ENCODE measurements at places on chromosomes 16 and 17.

- DNase-seq, result no peak
Observed at GRCh38 chr17:61650749-61651148, 59.7 kb upstream of the NACA2 start.

DNA sequence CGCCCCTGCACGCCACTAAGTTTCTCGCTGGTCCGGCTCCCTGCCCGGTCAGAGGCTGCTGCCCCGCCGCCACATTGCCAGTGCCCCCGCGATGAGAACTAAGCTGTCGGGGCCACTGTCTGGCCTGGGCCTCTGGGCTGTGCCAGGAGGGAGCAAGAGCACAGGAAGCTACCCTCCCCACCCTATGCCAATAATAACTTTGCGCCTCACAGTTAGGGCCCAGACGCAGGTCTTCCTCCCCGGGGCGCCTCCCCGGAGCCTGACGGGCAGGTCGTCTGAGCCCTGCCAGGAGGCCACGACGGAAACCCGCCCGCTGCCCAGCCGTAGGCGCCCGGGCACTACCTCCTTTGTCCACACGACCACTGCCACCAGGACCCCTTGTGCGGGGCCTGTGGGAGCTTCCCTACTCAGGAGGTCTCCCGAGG is 1.5 kb downstream of the ZFPM1 start:
- DNase-seq, result no peak

- no peak for DNase-seq
Observed at GRCh38 chr17:2990396-2990795, 73.0 kb downstream of the OR1D5 start.

DNA sequence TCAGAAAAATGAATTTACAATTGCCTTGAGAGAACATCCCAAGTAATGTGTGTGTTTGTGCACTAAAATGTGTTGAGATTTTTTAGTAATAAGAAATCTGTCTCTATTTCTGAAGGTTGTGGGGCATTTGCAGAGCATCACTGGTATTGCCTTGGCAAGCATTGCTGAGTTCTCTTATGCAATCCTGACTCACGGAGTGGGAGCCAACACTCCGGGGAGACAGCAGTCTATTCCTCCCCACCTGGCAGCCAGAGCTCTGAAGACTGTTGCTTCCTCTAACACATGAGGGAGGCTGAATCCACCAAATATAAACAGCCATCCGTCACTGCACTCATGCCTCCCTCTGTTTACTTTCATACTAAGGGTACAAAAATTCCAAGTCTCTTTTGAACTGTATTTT is 10.6 kb downstream of the CNTD1 start:
- peak; percentile 14 for DNase-seq

GRCh38 chr16:20812510-20812909 is 6.2 kb downstream of the REXO5 start:
- DNase-seq, result no peak

GRCh38 chr17:6187836-6188235 is 117.7 kb downstream of the WSCD1 start:
- DNase-seq, result no peak

DNA sequence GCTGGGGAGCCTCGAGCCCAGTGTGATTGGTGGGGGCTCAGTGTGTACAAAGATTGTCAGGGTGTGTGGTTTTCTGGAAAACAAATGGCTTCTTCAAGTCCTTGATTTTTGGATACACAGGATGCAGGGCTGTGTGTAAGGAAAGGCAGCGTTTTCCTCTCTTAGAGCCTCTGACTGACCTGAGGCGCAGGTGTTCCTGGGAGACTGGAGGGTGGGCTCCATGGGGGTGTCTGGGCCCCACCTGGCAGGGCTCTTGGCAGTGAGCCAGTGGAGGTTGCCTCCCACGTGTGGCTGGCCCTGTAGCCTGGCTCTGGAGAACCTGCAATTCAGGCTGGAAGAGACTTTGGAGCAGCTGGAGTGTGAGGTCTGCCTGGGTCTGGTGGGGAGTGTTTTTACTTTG is 5.0 kb downstream of the FOXK2 start:
- DNase-seq, result no peak

GRCh38 chr16:84787263-84787622 is 32.5 kb upstream of the CRISPLD2 start:
- no peak for DNase-seq

GRCh38 chr16:711084-711483 is 3.8 kb upstream of the METRN start:
- no peak for DNase-seq

- DNase-seq, result no peak
Observed at GRCh38 chr16:88922826-88923410, 54.1 kb downstream of the CBFA2T3 start.

GRCh38 chr16:22898874-22899348 is 84.9 kb downstream of the HS3ST2 start:
- peak; percentile 5 for DNase-seq

GRCh38 chr16:86199871-86200695 is 301.1 kb downstream of the IRF8 start:
- no peak for DNase-seq

GRCh38 chr17:81401723-81402529 is 6.7 kb downstream of the BAHCC1 start:
- DNase-seq, result peak; percentile 60

GRCh38 chr17:78747488-78747887 is 34.6 kb downstream of the CYTH1 start:
- no peak for DNase-seq

GRCh38 chr17:12928736-12929135 is 89.1 kb downstream of the ELAC2 start:
- no peak for DNase-seq

- DNase-seq, result no peak
Observed at GRCh38 chr16:85524365-85524629, 88.8 kb upstream of the GSE1 start.

GRCh38 chr17:82534401-82534812 is 14.9 kb downstream of the FOXK2 start:
- DNase-seq, result no peak

- DNase-seq, result no peak
Observed at GRCh38 chr16:49013727-49014080, 267.9 kb downstream of the CBLN1 start.

DNA sequence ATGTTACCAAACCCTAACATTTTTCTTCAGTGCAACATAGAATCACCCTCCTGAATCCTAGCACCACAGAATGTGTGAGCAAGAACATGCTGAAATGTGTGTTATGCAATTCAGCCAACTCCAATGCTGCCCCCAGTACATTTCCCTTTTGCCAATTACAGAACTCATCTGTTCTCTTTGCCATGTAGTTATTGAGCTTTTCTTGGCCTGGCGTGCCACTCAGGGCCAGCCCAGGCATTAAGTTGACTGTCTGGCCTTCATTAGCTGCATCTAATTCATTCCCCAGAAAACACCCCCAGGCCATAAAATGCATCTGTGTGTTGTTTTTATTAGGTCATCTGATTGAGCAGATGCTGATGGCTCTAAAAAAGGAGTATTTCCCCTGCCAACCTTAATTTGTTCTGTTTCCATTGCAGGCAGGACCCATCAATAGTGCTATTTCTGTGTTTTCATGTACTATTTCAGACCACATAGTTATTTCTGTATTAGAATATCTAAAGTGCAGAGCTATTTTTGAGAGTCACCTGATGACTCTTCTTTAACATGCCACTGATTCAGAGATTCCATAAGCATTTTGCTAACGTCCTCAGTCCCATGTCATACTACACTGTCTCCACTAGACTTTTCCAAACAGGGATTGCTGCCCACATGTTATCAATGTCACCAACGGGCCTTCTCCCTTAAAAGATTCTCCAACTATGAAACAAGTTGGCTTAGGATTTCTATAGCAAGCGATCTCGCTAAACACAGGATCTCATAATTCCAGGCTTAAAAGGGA is 969.7 kb downstream of the CDH11 start:
- DNase-seq, result no peak

DNA sequence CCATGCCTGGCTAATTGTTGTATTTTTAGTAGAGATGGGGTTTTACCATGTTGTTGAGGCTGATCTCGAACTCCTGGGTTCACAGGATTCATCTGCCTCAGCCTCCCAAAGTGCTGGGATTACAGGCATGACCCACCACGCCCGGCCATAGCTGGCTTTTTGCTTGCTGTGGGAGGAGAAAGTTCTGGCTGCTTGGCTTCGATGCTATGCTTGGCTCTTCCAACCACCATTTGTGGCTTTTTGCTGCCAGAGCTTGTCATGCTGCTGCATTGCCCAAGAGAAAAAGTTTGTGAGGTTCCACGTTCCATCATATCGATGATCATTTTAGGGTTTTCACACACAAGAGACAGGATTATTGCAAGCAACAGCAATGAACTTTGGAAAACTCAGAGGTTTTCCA is 16.2 kb downstream of the BMERB1 start:
- DNase-seq, result no peak

DNA sequence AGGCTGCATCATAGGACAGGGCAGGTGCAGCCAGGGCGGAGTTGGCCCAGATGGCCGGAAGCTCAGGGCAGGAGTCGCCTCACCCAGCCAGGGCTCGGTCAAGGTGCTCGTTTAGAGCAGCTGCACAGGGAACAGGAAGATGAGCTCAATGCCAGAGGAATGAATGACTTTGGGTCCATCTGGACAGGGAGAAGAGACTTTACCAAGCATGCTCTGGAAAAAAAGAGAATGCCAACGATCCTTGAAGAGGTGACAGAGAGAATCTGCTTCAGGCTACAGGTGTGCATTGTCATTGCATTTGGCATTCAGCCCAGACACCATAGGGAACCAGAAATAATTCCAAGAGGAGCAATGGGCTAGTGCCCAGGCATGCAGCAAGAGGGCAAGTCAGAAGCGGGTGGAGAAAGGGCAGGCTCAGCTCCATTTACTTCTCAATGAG is 6.7 kb upstream of the MPP3 start:
- no peak for DNase-seq

GRCh38 chr16:20415541-20415940 is 6.2 kb downstream of the ACSM5 start:
- no peak for DNase-seq

GRCh38 chr17:32756696-32757095 is 120.2 kb downstream of the MYO1D start:
- no peak for DNase-seq

DNA sequence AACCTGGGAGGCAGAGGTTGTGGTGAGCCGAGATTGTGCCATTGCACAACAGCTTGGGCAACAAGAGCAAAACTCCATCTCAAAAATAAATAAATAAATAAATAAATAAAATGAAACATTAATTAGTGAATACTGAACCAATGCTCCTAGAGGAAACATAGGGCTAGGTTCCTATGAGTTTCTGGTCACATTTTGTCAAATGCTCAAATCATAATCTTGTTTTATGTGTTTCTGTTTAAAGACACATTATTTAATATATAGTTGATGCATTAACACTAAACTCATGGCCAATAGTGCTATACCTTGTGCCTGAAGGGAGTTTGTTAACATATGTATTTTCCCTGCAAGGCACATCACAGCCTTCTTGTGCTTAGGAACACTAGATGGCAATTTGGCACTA is 66.8 kb downstream of the HS3ST3A1 start:
- DNase-seq, result no peak

- no peak for DNase-seq
Observed at GRCh38 chr17:3482852-3483251, 7.1 kb downstream of the ASPA start.

DNA sequence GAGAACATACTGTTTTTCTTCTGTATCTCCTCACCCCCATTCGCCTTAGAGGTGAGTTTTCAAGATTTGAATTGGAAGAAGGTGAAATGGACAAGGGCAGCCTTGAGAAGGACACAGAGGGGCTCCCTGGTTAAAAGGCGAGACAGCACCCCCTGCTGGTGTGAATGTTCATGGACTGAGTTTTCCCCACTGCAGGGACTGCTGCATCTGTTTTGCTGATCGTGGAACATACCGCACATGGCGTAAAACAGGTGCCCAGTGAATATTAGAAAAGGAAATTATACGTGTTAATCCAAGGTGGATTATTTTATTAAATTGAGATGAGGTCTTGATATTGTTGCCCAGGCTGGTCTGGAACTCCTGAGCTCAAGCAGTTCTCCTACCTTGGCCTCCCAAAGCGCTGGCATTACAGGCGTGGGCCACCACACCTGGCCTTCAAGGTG is 54.5 kb downstream of the NDE1 start:
- DNase-seq, result peak; percentile 63

GRCh38 chr16:11340710-11341109 is 4.5 kb upstream of the RMI2 start:
- DNase-seq, result no peak

- no peak for DNase-seq
Observed at GRCh38 chr16:14400285-14400977, 229.6 kb downstream of the PARN start.

DNA sequence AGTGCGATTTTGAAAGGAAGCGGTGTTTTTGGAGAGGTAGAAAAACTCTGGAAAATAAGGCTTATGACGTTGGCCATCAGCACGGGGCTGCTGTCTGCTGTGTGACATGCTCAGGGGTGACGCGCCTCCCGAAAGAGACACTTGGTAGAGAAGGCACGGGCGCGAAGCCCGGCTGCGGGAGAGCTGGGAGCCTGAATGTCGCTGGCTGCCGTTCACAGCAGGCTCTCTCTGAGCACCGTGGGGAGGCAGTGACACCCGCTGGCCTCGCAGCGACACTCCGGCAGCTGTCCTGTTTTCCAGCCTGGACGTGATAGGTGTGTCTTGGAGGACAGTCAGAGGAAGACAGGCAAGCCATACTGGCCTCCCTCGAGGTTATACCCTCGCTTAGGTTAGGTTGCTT is 759.1 kb upstream of the RBFOX1 start:
- peak; percentile 17 for DNase-seq

GRCh38 chr17:34156741-34157589 is 98.1 kb upstream of the CCL2 start:
- no peak for DNase-seq

GRCh38 chr16:25066426-25066746 is 45.2 kb upstream of the LCMT1 start:
- no peak for DNase-seq

DNA sequence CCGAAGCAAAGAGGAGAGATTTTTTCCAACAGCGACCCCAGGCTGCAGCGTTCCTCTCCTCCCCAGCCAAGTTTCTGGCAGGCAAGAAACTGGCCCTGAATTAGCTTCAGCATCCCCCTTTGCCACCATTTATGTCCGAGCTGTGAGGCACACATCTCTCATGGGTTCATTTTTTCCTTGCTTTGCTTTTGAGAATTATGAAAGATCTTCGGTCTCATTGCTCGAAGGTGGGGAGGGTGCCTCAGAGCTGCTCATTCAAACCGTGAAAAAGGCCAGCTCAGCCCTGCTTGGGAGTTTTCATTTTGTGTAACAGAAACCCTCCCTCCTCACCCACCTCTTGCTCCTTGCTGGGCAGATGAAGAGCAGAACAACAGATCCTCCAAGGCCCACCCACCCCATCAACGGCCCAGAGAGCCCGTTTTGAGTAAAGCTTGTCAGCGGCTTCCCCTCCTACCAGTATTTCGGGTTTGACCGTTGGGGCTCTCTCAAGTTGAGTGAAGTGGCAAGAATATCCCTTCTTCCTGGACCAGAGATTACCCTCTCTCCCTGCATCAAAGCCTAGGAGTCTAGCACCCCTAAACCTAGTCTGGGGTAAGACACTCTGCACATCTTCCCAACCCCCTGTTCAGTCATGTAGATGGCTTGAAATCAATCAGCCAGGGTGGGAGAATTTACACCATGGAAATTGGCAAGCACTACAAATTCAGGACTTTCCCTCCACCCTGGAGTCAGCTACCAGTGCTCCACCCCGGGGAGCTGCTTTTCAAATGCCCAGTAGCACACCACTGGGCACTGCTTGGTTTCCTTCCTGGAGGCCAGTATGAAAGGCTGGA is 1.8 kb downstream of the CCR7 start:
- DNase-seq, result no peak

- DNase-seq, result no peak
Observed at GRCh38 chr16:9996221-9996620, 186.0 kb downstream of the GRIN2A start.
